ENCODE measurements at places on chromosomes 4 and X.

GRCh38 chr4:173001571-173001970 lies 167.0 kb upstream of the GALNT7 start:
- DNase-seq = no peak

- DNase-seq = no peak
Observed at GRCh38 chr4:87029356-87029755, 94.5 kb downstream of the AFF1 start.

- DNase-seq = no peak
Observed at GRCh38 chr4:86853209-86853608, 4.0 kb upstream of the SLC10A6 start.

DNA sequence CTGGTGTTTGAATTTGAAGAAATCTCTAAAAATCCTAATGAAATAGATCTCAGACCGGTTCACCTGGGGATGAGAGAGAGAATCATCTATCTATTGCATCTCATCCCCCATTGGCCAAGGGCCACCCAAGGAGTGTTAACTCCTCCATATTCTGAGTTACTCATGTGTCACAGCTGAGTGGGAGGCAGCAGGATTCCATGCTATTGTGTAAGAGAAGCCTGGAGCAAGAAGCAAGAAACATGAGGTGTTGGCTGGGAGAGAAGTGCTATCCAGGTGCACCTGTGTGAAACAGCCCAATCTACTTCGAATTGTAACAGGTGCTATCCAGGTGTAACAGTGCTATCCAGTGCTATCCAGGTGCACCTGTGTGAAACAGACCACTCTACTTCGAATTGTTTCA lies 150.3 kb upstream of the MAOA start:
- DNase-seq = no peak

DNA sequence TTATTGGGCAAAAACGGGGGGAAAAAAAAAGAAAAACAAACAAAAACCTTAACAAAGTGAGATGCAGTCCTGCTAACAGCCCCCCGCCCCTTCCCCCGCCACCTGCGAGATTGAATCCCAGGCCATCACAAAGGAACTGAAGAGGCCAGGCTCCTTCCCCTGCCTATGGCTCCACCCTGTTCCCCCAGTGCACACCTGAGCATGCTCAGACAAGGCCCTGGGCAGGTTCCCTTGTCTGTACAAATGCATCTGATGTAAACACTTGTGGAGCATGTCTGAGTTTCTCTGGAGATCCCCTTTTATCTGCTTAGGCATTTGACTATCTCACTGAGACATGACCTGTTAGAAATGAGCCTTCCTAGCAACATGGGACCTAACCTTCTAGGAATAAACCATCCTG lies 983.7 kb upstream of the PABPC4L start:
- DNase-seq = no peak

DNA sequence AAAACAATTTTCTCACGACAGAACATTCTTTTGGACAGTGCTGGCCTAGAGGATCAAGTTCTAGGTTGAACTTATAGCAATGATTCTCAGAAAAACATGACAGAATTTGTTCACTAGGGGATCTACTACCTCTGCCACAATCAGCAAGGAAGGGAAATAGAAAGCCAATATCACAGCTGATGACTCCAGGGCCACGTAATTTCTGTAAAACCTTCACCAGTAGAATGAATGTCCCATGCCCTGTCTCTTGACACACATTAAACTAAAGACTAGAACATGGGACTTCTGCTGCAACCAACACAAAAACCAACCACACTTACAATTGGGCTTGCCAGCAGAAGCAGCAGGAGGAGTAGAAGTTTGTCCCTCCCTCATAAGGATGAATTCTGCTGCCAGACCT lies 86.0 kb upstream of the NPFFR2 start:
- DNase-seq = no peak

DNA sequence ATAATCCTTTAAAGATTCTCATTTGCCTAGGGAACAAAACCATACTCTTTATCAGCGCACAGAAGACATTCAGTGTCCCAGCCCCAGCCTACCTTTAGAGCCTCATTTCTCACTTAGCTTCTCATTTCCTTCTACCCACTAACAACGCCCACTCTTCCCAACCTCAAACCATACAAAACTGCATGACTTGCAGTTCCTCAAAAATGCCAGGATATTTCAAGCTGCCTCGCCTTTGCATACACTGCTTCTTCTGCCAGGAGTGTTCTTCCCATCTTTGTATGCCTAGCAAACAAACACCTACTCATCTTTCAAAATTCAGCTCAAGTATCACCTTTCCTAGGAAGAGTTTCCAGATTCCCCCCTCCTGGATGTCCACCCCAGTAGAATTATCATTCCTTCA lies 129.9 kb upstream of the ADGRL3 start:
- no peak for DNase-seq

GRCh38 chr4:54712206-54712605 lies 54.4 kb downstream of the KIT start:
- no peak for DNase-seq

DNA sequence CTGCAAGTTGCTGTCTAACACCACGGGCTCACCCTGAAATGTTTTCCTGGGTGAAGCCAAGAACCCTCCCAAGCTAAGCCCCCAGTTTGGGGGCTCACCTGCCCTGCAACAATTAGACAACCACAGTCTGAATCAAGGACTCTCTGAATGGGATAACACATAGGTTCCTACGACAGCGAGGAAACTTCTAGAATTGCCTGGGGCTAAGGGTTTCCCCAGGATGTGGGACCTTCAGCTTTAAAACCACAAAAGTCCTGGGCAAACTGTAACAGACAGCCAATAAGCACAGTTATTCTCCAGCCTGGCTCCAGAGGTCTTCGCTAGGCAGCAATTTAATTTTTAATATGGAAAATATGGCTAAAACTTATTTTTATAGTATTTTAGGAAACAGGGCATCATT lies 162.6 kb downstream of the PRKX start:
- no peak for DNase-seq

- DNase-seq = peak; percentile 51
Observed at GRCh38 chr4:133147921-133148689, 989 bp upstream of the PCDH10 start.

- no peak for DNase-seq
Observed at GRCh38 chrX:115602308-115602707, 41.3 kb downstream of the PLS3 start.

DNA sequence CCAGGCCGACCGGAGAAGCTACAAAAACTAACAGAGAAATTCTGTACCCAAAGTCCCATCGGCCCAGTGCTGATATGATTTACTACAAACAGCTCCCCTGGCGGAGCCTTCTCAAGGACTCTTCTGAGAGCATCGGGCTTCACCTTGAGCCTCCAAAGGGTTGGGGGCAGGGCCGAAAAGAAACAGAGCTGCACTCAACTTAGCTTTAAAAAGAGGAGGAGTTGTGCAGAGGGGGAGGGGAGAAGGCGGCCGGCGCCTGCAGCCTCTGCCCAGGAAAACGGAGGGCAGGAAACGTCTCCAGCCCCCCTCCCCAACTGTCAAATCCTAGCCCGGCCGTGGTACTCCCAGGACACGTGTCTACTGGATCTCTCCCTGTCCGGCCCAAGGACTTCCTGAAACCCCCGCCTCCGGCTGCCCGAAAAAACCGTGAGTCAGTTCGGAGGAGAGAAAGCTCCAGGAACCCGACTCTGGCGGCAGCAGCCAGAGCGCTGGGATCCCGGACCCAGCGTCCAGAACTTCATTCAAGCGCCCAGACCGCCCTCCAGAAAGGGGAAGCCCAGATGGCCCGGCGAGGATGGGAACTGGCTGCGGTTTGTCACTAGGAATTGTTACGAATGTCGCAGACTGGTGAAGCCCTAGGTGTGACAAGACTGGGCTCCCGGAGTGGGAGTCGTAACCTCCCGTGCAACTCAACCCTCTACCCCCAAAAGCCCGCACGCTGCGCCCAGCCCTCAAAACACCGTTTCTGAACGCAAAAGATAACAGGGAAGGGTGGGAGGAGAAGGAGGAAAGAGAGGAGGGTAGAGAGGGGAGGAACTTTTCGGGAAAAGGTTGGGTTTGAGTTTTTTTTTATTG lies 973 bp downstream of the ADAMTS3 start:
- DNase-seq = peak; percentile 87

GRCh38 chr4:87044511-87045233 lies 109.9 kb downstream of the AFF1 start:
- peak; percentile 70 for DNase-seq

GRCh38 chr4:154132406-154132805 lies 343.5 kb upstream of the SFRP2 start:
- no peak for DNase-seq
